ENCODE measurements at places on chromosomes 12 and 14.

DNA sequence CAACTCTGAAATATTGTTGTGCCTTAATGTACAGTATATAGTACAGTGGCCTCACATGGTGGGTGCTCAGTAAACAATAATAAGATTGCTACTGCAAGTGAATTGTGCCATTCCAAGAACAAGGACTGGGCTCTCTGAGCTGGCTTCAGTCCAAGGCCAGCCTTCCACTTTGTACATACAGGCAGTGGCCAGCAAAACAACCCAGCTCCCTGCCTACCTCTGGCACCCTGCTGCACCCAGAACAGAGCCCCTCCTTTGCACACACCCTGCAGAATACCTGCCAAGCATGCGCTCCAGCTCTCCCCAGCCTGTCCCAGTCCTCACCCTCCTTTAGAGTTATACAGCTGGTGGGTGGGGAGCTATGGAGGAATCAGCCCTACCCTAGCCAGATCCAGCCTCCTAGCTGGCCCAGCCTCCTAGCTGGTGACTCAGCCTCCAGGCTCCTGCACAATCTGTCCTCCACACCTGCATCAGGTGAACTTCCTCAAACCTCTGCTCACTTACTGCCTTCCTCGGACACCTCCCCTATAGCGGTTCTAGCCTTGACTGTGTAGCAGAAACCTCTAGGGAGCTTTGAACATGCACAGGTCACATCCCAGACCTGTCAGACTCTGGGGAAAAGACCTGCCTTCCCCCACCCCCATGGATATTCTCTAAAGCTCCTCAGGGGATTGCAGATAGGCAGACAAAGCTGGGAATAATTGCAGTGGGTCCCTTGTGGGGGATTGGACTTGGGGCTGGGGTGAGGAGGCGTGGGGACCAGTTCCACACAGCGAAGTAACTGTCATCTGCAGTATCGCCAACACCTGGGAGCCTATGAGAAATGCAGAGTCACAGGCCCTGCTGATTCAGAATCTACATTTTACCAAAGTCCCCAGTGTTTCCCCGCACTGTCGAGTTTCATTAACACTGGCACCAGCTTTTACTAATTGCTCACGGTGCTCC is 17.9 kb downstream of the ZDHHC22 start:
- no peak for DNase-seq

DNA sequence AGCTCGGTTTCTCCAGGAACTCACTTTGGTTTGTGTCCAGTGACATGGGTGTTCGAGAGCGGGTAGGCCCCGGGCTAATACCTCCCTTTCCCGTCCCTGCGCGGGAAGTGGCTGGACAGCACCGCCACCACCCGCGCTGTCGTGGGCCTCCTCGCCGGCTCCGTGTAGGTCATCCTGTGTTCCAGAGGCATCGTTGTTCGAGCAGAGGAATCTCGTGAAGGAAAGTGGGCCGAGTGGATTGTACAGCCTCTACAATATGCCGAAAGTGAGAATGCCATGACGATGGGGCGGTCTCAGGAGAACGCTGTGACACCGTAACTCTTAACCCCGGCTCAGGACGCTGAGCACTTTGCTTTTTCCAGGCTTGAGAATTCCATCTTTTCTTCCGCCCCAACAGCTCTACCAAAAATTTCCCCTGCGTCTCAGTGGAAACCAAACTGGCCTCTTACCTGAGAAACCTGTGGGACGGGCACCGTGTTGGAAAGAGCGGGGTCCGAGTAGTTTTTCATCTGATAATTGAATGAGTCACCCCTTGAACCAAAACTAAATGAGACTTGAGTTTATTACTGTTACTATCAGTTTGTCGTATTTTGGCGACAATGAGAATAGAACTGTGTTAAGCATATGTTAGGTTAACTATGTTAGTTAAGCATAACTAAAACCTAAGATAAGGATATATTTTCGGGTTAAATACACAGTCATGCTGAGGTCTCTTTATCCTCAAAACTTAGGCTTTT is 510 bp downstream of the EIF2S1 start:
- no peak for DNase-seq

DNA sequence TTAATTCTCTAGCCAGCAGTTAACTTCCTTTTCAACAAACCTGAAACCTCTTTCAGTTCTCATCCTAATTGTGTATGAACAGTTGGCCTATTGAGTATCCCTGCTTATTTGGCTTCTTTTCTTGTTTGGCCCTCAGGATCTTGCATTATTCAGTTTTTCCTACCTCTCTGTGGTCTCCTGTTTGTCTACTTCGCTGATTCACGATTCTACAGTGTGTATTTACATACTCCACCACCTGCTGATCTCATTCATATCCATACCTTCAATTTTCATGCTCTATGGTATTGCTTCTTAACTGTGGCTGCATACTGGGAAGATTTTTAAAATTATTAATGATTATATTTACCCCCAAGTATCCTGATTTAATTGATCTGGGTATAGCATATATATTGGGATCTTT is 56.4 kb downstream of the RASSF9 start:
- no peak for DNase-seq

GRCh38 chr12:115306380-115306779 is 622.4 kb upstream of the TBX3 start:
- no peak for DNase-seq

GRCh38 chr12:22275843-22276242 is 58.7 kb downstream of the ST8SIA1 start:
- DNase-seq, result no peak

DNA sequence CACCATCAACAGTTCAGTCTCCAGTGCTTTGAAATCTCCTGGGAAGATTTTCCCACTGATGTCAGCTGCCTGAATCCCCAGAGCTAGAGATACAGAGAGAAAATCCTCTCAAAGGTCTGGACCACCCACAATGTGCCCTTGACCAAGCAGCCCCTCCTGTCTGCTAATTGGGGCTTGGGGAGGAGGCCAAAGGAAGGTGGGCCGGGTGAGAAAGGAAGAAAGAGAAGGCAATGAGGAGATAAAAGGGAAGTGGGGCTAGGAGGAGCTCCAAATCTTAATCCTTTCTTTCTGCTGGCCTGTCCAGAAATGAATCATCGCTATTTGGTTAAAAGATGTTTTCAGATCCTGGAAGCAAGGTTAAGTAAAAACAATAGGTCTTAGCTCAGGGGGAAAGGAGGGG is 322.9 kb downstream of the BCL11B start:
- DNase-seq, result no peak

- no peak for DNase-seq
These were observed 126.6 kb downstream of the SLC6A15 start for GRCh38 chr12:84785951-84786350.

GRCh38 chr12:81617915-81618314 is 141.2 kb downstream of the PPFIA2 start:
- no peak for DNase-seq

DNA sequence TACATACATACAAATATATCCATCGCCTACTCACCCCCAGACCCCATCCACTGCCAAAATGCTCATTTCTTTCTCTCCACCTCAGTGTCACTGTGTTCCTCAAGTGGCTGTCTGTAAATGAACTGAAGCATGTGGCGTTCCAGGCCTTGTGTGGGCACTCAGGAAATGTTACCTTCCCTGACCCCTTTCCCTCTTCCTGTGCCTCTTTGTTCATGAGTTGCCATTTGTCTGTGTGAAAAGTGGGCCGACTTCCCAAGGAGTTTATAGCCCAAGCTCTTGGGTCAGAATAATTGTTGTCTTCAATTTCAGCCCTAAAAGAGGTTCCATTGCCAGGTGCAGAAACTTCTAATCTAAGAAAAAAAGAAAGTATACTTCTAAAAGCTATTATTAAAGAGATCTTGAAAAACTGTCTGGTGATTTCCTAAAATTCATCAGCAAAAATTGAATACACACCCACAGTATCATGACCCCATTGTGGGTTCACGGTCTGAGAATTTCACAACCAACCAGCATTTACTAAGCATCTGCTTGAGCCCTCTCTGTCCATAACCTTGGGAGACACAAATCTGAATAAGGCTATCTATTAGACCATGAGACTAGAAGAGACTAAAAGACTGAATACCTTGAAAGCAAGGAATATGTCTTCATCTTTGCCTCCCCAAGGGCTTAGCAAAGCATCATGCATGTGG is 201.4 kb upstream of the EEA1 start:
- DNase-seq, result no peak

Measured in effector CD4-positive, alpha-beta T cell (primary cell).